Suprapubic skin (tissue), 4 donors: ENCODE measurements at places on chromosomes 12 and 14.

DNA sequence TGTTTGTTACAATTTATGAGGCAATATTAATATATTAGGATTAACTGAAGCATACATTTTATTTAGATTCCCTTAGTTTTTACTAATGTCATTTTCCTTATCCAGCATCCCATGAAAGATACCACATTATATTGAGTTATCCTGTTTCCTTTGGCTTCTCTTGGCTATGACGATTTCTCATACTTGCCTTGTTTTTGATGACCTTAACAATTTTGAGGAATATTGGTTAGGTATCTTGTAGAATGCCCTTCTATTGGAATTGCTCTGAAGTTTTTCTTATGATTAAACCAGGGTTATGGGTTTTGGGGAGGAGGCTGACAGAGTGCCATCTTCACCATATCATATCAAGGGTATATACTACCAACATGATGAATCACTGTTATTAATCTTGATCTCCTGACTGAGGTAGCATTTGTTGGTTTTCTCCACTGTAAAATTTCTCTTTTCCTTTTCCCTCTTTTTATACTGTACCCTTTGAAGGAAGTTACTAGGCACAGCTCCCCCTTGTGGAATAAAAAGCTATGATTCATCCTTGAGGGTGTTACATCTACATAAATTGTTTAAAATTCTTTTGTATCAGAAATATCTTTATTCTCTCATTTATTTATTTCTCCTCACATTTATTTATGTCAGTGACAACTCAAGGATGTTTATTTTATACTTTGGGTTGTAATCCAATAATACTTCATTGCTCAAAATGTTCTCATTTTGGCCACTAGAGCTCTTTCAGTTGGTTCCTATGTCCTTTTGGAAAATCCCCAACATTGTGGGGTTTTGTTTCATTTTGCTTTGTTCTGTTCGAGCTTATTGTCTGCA lies 239.0 kb downstream of the SLC16A7 start:
- no peak overlapping the region for H3K27ac ChIP-seq
- no peak for DNase-seq
- no peaks in the 10 kb centered on the region for H3K27me3 ChIP-seq

DNA sequence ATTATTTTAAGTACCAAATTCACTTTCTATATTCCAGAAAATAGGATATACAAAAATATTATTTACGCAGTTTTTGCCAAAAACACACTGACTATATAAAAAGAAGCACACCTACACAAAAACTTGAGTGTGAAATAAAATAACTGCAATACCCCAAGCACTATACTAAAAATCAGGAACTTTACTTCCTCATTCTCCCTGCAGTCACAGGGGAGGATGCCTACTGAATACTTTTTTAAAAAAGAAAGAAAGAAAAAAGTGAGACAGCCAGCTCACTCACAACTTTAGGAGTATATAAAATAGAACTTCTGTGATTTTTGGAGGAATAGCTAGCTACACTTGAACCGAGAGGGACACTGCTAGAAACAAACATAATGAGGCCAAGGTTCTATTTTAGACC lies 12.2 kb downstream of the RPS6KA5 start:
- no peaks in the 10 kb centered on the region for H3K36me3 ChIP-seq
- no peak overlapping the region for H3K4me3 ChIP-seq
- no peaks in the 10 kb centered on the region for H3K27me3 ChIP-seq
- no peak overlapping the region for H3K27ac ChIP-seq

DNA sequence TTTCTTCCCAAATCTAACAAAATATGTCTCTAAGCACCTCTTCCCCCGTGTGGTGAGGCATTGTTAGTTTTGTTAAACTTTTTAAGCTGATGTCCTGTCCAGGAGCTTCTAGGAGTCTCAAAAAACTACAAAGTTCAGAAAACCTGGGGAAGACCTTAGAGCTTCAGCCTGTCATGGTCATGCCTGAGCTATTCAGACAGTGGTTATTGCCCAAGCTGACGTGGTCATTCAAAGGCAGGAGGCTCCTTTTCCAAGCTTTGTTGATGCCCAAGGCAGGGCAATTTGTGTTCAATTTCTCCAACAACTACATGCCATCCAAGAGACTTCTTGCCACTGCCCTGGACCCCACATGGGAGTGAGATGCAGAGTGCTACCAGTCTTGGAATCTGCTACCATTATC lies 5.8 kb upstream of the LYZ start:
- H3K4me1 ChIP-seq: no peaks in the 10 kb centered on the region
- DNase-seq: no peak
- no peaks in the 10 kb centered on the region for H3K27me3 ChIP-seq

- no peak for DNase-seq
- H3K4me3 ChIP-seq: no peak overlapping the region
- peaks cover 16% of the 10 kb centered on the region for H3K4me1 ChIP-seq
- no peaks in the 10 kb centered on the region for H3K36me3 ChIP-seq
Measured at GRCh38 chr12:93242154-93242972, 135.4 kb upstream of the NUDT4 start.

DNA sequence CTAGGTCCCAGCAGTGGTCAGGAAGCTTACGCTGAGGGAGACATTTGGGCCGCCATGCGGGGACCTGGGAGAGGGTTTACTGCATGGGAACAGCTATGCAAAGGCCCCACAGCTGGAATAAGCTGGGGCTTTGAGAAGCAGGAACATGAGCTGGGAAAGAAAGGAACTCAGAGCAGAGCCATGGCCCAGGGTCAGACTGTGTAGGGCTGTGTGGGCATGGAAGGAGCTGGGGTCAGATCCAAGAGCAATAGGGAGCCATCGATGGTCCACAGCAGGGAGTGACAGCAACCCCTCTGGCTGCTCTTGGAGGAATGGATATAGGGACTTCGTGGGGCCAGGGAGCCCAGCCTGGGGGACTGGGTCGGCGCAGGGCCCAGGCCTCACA lies 151.6 kb downstream of the ADGRD1 start:
- H3K27me3 ChIP-seq: peaks cover 16% of the 10 kb centered on the region
- H3K36me3 ChIP-seq: no peaks in the 10 kb centered on the region
- no peak overlapping the region for H3K4me3 ChIP-seq
- DNase-seq: no peak
- H3K27ac ChIP-seq: no peak overlapping the region
